ENCODE measurements at places on chromosomes 1 and 21. TPM values are rescaled to one million over a fixed set of nuclear protein-coding genes. Genes with fewer than 3 reads are reported as not detected.

DNA sequence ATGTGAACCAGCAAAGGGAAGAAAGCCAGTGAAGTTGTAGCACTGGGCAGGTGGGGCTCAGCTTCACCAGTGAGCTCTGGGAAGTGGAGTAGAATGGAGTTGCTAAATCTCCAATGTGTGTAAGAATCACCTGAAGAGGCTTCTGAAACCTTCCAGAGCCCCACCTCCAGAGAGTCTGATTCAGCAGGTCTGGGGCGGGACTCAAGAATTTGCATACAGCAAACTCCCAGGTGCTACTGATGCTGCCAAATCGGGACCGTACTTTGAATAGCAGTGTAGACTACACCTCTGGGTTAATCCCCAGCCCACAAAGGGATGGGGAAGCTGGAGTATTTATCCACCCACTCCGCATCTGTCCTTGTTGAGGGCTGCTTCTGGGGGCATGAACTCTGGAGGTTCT is 154.3 kb downstream of the IGSF21 start:
- no peaks in the 10 kb centered on the region for H3K4me1 ChIP-seq
- no peaks in the 10 kb centered on the region for H3K27me3 ChIP-seq
- H3K4me3 ChIP-seq: no peak overlapping the region
- no peak overlapping the region for H3K27ac ChIP-seq

- H3K27me3 ChIP-seq: no peaks in the 10 kb centered on the region
- no peak overlapping the region for H3K4me3 ChIP-seq
- H3K4me1 ChIP-seq: peaks cover 9% of the 10 kb centered on the region
- DNase-seq: no peak
- H3K27ac ChIP-seq: no peak overlapping the region
Observed at GRCh38 chr1:86955678-86956077, 41.2 kb downstream of the HS2ST1 start.

DNA sequence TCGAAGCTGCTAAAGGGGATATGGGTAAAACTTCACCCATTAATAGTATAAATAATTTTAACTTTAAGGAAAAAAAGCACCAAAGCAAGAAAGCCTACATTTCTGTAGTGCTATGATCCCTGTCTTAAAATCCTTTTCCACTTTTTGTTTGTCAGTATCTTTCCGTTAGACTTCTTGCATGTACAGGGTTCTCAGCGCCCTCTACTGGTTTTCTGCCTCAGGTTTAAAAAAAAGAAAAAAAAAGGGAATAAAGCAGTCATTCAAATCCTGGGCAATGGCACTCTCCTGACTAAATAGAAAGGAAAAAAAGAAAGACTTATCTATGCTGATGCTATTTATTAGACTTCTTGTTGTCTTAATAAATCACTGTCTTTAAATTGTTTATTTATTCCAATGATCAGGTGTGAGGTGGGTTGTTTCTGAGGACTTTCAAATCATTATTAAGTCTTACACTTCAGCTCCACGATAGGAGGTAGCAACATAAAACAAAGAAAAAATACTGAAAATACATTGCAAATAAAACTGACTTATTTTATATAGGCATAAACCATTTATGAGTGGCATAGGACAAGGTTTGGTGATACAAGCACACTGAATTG is 475.4 kb upstream of the NR5A2 start:
- no peaks in the 10 kb centered on the region for H3K4me1 ChIP-seq
- no peaks in the 10 kb centered on the region for H3K27me3 ChIP-seq
- peak; percentile 63 for DNase-seq
- no peak overlapping the region for H3K4me3 ChIP-seq
- no peak overlapping the region for H3K27ac ChIP-seq

The LCE1A gene
- total RNA-seq: not detected

The KCNJ6 gene
- total RNA-seq: not detected

The UBXN10 gene
- not detected for total RNA-seq

The CD2 gene
- total RNA-seq: not detected

Measured in HFFc6 (cell line).